Astrocyte (in vitro differentiated cells and primary cell): ENCODE measurements at places on chromosomes 4 and X. TPM values are rescaled to one million over a fixed set of nuclear protein-coding genes. Genes with fewer than 3 reads are reported as not detected.

DNA sequence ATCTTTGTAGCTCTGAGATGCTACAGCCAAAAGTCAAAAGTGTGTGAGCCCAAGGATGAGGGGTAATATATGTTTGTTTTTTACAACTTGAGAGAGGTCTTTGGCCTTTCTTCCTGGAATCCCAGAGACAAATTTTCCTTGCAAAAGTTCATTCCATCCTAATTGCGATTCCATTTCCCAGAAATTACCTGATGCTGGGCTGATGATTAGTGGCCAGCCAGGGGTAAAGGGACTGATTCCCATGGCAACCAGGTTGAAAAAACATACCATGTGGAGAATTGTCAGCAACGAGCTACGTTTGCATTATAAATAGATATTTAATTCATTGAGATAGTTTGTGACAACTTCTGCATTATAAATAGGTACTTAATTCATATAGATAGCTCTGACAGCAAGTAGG is 17.8 kb downstream of the IGSF1 start:
- no peak for DNase-seq

DNA sequence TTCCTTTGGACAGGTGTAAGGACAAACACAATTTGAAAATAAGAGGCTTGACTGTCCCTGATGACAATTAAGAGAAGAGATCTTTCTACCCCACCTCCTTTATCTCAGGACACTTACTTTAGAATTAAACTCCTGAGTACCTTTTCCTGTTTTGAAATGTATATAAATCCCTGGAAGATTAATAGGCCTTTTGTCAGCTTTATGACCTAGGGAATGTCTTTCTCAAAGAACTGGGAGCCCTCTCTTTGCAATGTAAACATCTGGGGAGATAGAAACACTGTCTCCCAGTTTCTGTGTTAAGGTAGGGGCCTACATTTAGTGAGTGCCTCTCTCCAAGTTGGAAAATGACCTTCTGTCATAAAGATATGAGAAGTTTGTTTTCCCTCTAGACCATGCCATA is 31.7 kb downstream of the AGA start:
- no peak for DNase-seq

GPR78 gene
- 0.16 and 0.17 TPM in 2 replicates for total RNA-seq

TCEAL8 gene
- total RNA-seq = 62.2 and 68.4 TPM in 2 replicates

DNA sequence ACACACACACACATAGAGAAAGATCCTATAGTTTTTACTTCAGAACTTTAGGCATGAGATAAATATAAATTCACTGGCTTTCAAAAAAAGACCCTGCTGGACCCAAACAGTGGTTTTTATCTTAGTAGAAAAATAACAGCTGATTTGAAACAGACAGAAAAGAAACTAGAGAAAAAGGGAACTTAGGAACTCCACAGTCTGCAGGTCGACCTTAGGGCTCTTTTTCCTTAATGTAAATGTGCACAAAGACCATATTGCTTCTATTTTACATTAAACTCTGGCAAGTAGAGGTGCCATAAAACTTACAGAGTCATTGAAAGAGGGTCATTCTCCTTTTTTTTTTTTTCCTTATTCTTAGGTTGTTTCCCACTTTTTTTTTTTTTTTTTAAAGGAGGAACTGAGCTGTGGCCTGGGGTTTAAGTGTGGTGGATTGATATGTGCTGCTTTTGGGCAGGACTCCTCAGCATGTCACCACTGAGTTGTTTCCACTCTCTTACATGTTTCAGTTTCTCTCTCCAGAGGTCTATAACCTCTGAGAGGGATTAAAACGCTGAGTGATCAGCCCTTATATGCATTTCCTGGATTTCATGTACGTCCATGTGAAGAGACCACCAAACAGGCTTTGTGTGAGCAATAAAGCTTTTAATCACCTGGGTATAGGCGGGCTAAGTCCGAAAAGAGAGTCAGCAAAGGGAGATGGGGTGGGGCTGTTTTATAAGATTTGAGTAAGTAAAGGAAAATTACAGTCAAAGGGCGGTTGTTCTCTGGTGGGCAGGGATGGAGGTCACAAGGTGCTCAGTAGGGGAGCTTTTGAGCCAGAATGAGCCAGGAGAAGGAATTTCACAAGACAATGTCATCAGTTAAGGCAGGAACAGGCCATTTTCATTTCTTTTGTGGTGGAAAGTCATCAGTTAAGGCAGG is 70.8 kb upstream of the PACRGL start:
- DNase-seq = no peak

SLC10A6 gene
- 0.26 TPM in 1 of 2 replicates, not detected in the other for total RNA-seq

GRCh38 chr4:128553686-128554515 is 255.6 kb upstream of the JADE1 start:
- DNase-seq = no peak

- DNase-seq = peak; percentile 59
These were observed 23.2 kb upstream of the ANXA3 start for GRCh38 chr4:78528327-78528726.

DNA sequence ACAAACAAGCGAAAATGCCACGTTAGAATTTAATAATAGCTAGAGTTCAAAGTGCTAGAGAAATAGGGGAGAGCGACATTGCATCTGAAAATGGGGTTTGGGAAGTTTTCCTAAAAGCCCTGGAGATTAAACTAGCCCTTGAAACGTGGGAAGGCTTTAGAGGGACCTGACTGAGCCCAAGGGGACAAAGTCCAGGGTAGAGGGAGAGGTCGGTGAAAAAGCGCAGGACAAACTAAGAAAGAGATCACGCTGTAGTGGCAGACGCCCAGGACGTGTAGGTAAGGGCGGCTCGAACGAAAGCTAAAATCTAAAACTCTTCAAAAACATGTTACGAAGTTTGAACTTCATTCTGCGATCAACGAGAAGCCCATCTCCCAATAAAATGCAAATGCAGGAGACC is 1.1 kb upstream of the ATP11C start:
- DNase-seq = no peak

DNA sequence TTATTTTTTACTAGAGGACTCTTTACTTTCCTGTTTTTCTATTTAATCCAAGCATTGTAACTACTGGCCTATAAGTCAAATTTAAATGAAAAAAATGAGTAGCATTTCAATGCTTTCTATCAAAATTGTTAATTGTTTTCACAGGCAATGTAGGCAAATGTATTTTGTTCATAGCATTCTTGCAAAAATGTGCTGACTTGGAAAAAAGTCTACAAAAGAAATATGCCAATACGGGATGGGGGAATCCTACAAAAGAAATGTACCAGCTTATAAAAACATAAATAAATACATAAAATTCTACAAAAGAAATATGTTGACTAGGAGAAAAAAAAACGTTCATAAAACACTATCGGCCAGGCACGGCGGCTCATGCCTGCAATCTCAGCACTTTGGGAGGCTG is 14.9 kb upstream of the S100G start:
- DNase-seq = no peak

- no peak for DNase-seq
These were observed 146.5 kb downstream of the PDGFC start for GRCh38 chr4:156825074-156825473.

VEGFD gene
- not detected in 2 replicates for total RNA-seq

DNA sequence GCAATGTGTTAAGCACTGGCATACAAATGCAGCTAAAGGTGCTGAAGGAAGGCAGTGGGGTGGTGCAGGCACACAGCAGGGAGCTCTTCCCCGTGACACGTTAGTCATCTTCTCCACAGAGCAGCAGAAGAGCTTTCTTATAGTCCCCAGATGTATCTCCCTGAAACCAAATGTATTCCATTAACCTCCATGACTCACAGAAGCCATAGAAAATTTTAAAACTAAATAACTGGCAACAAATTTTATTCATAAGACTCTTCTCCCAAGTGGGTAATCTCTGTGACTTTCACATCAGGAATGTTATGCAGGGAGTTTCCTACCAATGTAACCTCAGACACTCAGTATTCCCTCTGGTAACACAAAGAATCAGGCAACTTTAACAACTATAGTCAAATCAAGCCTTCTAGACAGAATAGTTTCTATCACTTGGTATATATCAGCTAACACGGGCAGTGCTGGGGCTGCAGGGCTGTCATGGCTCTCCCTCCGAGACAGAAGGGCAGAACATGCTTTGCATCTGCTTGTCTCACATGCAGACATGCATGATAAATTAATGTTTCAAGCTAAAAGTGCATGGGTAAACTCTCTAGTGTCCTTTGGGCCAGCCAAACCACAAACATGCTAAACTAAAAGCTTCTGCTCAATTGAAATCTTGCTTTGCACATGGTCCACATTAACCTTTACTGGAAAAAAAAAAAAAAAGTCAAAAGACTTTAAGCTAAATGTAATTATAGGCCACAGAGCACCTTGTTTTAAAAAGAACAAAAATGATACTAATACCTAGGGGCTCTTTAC is 28.2 kb downstream of the ANXA5 start:
- DNase-seq = peak; percentile 99
